Tongue (tissue), 3 donors: ENCODE measurements at places on chromosomes 5 and 9. TPM values are rescaled to one million over a fixed set of nuclear protein-coding genes. Genes with fewer than 3 reads are reported as not detected.

DNA sequence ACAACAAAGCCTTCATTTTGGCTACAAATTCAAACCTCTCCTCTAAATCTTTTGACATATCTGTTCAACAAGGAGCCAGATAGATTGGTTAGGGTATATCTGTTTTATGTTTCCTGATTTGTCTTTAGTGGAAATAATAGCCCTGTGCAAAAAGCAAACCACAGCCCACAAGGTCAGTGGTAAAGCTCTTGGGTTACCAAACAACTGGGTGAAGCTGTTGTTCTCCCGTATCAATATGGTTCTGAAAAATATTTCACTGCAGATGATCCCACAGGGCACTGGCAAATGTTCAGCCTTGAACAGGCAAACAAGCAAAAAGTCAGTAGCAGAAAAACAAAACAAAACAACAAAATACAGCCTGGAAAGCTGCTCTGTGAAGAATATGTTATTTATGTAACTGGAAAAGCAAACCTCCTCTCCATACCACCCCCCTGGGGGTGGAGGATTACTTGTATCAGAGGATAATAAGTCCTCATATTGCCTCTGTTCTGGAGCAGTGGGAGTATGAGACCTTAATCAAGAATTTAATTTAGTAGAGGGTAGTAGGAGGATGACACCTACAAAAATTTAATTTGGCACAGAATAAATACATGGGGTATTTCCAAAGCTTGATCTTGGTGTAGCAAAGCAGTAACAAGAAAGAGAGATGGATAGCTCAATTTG lies 20.8 kb upstream of the PTBP3 start:
- DNase-seq: no peak

Gene PCDH12
- 20.1 TPM for total RNA-seq

- no peak for DNase-seq
Measured at GRCh38 chr5:58241389-58241788, 218.5 kb downstream of the PLK2 start.

DNA sequence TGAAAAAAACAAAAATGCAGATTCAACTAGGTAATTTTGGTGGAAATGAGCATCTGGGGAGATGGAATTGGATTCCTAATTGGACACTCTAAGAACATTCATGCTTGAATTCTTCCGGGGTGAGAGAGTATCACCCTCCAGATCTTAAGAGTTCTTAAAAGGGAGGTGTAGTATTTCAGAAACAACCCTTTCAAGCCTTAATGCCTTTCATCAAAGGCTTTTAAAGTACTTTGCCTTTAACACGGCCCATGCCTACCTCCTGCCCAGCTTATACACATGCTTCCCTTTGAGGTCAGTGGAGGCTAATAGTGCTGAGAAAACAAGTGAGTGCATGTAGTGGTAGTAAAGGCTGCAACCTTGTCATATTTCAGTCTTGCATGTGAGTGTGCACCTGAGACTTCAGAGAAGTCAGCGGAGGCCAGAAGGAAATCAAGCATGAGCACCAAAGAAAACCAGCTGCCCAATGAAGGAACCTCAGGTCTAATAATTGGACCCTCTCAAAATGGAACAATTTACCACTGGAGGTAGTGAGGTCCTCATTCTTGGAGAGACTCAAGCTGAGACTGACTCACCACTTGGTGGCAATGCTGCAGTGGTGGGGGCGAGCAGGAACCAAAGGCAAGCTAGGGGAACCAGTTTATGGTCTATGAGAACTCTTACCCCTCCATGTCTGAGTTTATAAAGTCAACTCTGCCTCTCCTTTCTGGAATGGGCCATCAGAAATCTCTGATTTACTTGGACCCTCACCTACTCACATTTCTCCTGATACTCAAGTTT lies 98.4 kb upstream of the GDNF start:
- peak; percentile 11 for DNase-seq

Gene GFI1B
- 0.51 TPM for total RNA-seq

GRCh38 chr5:143782588-143783386 lies 29.2 kb upstream of the HMHB1 start:
- no peak for DNase-seq

DNA sequence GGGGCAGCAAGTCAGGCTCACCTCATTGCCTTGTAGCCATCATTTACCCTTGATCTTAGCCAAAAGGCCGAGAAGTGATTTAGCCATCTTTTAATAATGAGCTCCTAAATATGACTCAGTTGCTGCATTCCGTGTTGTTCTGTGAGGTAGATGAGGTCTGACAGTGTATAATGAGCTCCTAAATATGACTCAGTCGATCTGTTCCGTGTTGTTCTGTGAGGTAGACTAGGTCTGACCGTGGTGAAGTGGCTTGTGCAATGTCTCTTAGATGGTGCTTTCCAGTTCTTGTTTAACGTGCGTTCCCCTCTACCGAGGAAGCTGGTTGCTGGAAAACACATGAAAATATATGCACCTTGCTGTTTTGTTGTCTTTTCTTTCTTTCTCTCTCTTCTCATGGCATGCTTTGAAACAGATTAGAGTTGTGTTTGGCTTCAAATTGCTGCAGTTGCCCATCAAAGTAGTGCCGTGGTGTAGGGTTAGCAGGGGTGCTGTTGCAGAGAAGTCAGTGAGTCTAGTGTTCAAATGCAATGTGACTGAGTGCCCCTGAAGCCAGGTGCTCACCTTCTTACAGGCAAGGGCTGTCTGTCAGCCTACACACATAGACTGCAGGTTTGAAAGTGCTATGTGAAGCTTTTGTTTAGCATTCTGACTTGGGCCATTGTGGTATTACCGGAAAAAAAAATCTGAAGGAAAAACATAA lies 118.6 kb downstream of the KDM4C start:
- no peak for DNase-seq

- DNase-seq: no peak
Measured at GRCh38 chr5:126659805-126660482, 59.2 kb downstream of the PHAX start.

Gene SPINK4
- not detected for total RNA-seq

DNA sequence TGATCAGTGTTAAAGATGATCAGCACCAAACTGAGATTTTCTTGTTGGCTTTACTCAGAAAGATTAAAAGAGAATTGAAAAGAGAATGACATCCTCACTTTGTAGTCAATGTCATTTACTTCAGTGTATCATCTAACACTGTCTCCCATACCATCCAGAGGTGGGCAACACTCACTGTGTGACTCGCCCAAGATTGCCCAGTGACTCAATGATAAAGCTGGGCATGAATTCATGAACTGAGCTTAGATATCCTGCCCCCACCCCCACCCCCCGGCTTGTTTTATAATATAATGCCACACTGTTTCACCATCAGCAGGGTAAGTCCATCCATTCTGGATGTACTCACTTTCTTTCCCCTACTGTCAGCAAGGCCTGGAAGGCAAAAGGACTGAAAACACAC lies 242.2 kb downstream of the FAM114A2 start:
- no peak for DNase-seq

DNA sequence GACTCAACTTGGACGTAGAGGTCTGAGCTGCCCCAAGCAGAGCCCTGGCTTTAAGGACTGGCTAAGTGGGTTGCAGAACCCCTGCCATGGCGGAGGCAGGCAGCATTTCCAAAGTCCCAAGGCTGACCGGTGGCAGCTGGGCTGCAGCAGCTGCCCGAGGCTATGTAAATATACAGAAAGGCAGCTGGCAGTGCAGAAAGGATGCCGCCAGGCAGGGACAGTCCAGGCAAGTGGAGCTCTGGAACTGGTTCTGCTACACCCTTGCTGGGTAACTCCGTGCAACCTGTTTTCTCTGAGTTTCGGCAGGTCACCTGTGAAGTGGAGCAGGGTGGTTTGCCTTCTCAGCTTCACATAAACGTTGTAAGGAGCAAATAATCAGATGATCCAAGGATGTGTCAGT lies 46.0 kb downstream of the SHB start:
- DNase-seq: peak; percentile 91

DNA sequence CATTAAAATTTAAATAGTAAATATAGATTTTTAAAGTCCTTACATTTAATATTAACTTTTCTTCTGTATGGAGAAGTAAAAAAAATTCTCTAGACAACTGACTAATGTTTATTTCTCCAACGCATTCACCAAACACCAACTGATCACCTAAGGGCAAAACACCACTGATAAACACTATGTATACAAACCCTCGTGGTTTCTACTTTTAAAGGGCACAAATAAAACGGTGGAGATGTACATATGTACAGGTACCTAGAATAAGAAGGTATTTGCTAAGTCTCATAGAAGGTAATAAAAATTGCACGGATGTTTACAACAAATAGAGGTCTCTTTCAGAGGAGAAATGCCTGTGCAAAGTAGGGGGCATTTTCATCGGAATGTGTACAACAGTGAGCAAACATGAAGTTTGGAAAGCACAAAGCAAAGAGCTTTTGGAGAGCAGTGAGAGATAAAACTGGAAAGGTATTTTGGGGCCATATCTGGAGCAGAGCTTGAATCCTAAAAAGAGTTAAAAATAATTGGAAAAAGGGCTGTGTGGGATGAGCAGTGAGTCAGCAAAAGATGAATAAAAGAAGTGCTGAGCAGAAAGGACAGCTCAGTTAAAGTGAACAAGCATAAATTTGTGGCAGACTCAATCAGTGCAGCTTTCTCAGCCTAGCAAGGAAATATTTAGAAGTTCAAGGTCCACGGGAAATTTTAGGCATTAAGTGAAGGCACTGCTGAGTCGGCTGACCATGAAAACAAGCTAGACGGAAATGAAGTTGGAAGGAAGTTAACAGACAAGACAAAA lies 160.0 kb downstream of the TMEM161B start:
- DNase-seq: no peak

GRCh38 chr9:2767800-2768677 lies 50.7 kb downstream of the KCNV2 start:
- no peak for DNase-seq

- no peak for DNase-seq
Measured at GRCh38 chr9:28930766-28931165, 1357.5 kb upstream of the C9orf72 start.

GRCh38 chr9:16652582-16652981 lies 217.9 kb downstream of the BNC2 start:
- DNase-seq: peak; percentile 33

Gene SAP30L
- total RNA-seq: 25.8 TPM

DNA sequence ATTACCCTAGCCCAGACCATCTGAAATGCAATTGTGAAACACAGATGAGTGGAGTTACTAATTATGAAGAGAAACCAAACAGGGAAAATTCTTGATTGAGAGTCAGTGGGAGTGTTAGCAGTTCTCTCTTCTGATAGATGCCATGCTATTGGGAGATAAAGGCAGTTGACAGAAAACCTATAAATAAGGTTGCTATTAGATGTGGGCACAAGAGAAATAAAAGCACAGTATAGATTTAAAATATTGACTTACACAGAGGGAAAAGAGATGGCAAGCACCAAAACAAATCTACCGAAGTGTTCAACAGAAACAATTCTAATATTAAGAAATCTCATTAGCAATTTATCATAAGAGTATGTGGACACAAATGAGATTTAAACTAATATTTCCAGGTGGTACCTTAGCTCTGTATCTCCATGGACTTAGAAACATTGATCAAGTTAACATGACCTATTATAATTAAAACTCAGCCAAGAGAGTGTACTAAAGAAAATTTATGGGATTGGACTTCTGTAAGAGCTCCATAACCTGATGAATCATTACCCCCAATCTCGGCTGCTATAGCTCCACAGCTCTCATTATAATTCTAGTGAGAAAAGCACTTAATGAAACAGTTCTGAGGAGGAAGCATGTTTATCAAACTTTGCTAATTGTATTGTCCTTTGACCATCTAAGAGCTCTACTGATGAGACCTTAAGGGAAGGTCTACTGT lies 665.0 kb upstream of the RIOK2 start:
- no peak for DNase-seq

DNA sequence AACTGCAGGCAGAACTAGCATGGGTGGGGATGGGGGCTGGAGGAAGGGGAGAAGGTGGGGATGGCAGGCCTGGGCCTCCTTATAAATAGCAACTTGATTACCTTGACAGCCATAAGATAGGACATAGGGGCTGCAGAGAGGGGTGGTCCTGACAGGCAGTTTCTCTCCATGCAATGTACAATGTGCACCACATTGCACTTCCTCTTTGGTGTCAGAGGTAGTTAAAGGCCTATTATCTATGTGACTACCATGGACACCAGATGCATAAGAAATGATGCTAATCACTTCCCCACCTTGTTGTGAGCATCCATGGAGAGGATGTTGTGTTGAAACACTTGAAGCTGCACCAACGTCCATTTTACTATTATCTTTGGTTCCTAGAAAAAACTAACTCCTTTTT lies 20.2 kb upstream of the SUB1 start:
- DNase-seq: no peak

DNA sequence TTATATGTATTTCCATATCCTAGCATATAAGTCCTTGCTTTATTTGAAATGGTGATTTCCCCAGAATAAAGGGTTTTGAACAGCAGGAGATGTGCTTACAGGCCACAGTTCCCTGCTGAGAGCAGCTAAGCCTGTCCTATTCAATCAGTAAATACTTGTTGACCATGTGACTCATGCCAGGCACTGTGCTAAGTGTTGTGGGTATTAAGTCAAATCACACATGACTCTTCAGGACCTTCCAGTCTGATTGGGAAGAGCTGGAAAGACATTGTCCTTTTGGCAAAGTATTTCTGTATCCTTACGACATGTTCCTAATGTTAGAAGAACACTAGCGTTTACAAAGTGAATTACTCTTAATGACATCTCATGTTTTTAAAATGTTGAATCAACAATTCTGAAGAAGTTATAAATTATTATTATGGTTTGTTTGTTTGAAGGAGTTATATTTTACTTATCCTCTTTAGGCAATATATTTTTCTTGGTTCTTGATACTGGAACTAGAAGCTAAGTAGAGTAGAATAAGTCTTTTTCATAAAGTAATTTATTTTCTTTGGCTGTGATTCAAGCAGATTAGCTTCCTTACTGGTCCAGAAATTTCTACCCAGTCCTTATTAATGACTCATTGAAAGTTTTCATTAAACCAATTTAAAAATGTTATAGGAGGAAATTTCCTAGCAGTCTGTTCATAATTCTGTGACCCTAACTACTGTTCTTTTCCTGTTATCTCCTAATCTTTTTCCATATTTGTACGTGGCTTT lies 82.1 kb downstream of the GAPVD1 start:
- no peak for DNase-seq
